ENCODE measurements at places on chromosomes 6 and 20.

DNA sequence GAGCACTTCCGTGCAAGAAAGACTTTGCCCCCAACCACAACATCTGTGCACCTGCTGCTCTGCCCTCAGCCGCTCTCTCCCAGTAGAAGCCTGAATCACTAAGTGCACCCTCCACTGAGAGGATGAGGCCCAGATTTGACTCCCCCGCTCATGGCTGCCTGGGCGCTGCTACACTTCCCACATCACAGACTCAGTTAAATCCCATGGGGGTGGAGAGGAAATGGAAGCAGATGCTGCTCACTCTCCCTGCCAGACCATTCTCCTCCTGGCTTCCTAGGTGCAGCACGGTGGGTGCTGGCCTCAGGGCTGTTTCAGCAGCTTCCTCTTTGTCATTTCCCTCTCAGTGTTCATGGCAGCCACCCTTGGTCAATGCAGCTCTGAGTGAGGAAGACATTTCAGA lies 4.8 kb downstream of the CST5 start:
- DNase-seq: no peak

DNA sequence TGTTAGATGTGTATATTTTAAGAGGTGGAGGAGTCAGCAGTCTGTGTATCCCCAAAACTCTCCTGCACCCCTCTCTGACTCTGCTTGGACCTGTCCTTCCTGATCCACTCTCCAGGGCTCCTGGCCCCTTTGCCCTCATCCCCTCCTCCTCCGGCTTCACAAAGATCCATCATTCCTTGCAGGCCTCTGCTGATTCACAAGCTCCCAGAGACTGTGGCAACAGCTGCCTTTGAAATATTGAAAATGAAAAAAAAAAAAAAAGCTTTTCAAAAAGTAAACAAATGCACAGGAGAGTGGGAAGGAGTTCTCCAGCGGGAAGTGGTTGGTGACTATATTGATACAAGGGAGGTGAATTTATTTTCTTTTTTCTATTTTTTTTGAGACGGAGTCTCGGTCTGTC lies 330.2 kb upstream of the SULF2 start:
- no peak for DNase-seq

GRCh38 chr20:13995841-13996240 lies 525 bp downstream of the MACROD2 start:
- no peak for DNase-seq

GRCh38 chr20:11918391-11918845 lies 725 bp downstream of the BTBD3 start:
- no peak for DNase-seq

DNA sequence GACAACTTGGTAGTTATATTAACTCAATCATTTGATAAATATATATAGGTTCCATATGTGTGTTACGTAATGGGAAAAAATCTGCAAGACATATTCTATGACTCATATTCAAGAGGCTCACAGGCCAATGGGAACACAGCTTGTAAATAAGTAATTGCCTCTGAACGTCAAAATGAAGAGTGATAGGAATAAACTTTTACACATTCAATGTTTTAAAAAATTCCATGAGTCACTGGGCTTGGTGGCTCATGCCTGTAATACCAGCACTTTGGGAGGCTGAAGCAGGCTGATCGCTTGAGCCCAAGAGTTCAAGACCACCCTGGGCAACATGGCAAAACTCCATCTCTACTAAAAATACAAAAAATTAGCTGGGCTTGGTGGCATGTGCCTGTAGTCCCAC lies 209.4 kb upstream of the MCHR2 start:
- no peak for DNase-seq

DNA sequence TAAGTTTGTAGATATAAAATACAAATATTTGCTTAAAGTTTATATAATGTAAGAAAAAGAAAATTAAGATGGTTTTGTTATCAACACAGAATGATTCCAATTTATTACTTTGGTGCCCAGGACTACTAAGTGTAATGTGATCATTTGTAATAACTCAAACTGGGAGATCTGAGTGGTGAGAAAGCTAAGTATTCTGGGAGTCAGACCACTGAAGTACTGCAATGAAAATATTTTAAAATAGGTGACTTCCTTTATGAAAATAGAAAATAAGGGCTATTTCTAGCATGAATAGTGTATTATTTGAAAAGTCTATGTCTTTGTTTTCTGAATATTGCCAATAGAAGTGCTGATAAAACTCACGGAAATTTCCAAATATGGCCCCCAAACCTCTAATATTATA lies 305.6 kb upstream of the MAN1A1 start:
- DNase-seq: no peak

GRCh38 chr20:47487175-47487917 lies 14.3 kb upstream of the NCOA3 start:
- DNase-seq: no peak

DNA sequence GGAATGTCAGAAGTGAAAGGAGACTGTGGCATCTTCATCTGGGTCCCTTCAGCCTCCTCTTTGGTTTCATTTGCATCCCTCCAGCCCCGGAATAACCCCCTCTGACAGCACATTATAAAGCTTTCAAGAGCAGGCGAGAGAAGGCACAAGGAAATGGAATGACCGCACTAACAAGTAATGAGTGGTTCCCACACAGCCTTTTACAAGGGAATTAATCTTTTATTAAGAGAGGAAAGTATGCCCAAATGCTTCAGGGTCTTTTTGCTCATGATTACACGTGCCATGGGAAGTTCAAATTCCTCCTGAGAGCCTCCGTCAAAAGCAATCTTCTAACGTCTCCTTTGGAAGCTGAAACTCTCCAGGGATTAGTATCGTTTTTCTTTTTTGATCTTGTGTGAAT lies 347.0 kb downstream of the BTBD3 start:
- DNase-seq: no peak

GRCh38 chr20:52348434-52348833 lies 156.9 kb upstream of the ZFP64 start:
- DNase-seq: no peak
